ENCODE measurements at places on chromosomes 6 and 20.

GRCh38 chr20:44805335-44805978 is 4.9 kb downstream of the RIMS4 start:
- DNase-seq = no peak

GRCh38 chr20:3092611-3093379 is 8.3 kb upstream of the AVP start:
- no peak for DNase-seq

GRCh38 chr6:51300510-51300909 is 481.8 kb downstream of the TFAP2B start:
- DNase-seq = no peak

DNA sequence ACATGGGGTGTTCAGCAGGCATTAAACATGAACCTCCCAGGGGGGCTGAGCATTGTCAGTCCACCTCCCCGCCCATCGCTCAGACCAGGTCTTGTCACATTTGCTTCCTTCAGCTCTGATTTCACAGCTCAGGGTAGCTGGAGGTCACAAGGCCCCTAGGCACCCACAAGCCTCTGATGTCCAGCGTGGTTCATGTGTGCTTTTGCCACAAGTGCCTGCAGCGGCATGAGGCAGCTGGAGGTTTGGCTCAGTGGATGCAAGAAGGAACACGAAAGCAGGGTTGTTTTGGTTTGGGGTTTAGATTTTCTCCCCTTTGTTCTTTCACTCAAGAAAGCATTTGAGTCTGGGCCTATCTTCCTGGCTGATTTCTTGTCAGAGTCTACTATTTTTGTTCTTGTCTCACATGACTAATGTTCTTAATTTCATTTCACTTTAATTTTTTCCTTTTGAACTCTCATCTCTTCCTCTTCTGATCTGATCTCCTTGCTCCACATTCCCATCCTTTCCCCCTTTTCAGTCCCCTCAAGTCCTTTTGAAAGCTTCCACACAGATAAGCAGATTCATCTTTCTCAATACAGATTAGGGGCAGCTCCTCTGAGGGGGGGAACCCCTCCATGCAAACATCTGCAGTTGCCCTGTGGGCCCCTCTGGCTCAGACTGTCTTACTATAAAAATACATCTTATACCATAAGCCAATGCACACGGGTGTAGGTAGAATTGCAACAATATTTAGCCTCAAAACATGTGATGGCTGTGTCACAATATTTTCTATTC is 68.1 kb upstream of the CEP85L start:
- DNase-seq = no peak
